ENCODE measurements at places on chromosomes 11 and 22.

GRCh38 chr22:47213571-47214230, 451.3 kb downstream of the TBC1D22A start:
- no peaks in the 10 kb centered on the region for H3K27me3 ChIP-seq
- no peak overlapping the region for H3K27ac ChIP-seq
- DNase-seq: peak; percentile 56
- no peak overlapping the region for H3K4me3 ChIP-seq

- no peaks in the 10 kb centered on the region for H3K36me3 ChIP-seq
- peak within 1 kb of the TSS; percentile 93 for H3K27ac ChIP-seq
- H3K4me1 ChIP-seq: peaks cover 85% of the 10 kb centered on the region
Observed at GRCh38 chr11:46277622-46278386, at the start of gene CREB3L1. CREB3L1 (plus strand) TSS chr11:46277662; CDS start chr11:46278112, 450 bp downstream.

- DNase-seq: no peak
- no peaks in the 10 kb centered on the region for H3K36me3 ChIP-seq
- H3K4me3 ChIP-seq: no peak overlapping the region
- H3K27me3 ChIP-seq: peaks cover 8% of the 10 kb centered on the region
- H3K4me1 ChIP-seq: peaks cover 8% of the 10 kb centered on the region
- no peak overlapping the region for H3K27ac ChIP-seq
Observed at GRCh38 chr11:68687986-68688385, 3.6 kb downstream of the GAL start.

DNA sequence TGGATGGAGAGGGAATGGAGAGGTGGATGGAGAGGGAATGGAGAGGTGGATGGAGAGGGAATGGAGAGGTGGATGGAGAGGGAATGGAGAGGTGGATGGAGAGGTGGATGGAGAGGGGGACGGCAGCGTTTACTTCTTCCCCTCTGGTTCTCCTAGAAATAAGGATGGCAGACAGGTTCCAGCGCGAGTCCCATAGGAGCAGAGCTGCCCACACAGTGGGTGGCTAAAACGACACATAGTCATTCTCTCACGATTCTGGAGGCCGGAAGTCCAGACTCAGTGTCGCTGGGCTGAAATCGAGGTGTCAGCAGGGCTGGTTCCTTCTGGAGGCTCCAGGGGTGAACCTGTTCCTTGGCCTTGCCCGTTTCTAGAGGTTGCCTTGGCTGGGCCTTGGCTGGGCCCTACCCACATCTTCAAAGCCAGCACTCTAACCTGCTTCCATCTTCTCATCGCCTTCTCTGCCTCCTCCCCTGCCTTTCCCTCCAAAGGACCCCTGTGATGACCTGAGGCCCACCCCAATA, 12.7 kb upstream of the CTSD start:
- no peak overlapping the region for H3K4me3 ChIP-seq
- DNase-seq: no peak
- H3K27ac ChIP-seq: no peak overlapping the region
- H3K36me3 ChIP-seq: no peaks in the 10 kb centered on the region
- peaks cover 21% of the 10 kb centered on the region for H3K4me1 ChIP-seq

GRCh38 chr22:29039148-29039547, 22.5 kb downstream of the C22orf31 start:
- no peak for DNase-seq
- peaks cover 9% of the 10 kb centered on the region for H3K4me1 ChIP-seq
- H3K27ac ChIP-seq: no peak overlapping the region
- H3K27me3 ChIP-seq: no peaks in the 10 kb centered on the region
- no peaks in the 10 kb centered on the region for H3K36me3 ChIP-seq

All from vagina (tissue), 2 donors.